Activated naive CD4-positive, alpha-beta T cell (primary cell): ENCODE measurements at places on chromosomes 12 and 14.

- no peak for DNase-seq
Measured at GRCh38 chr12:57724003-57724935, 14.3 kb downstream of the AGAP2 start.

GRCh38 chr12:67319936-67320335 is 50.8 kb downstream of the CAND1 start:
- DNase-seq = no peak

DNA sequence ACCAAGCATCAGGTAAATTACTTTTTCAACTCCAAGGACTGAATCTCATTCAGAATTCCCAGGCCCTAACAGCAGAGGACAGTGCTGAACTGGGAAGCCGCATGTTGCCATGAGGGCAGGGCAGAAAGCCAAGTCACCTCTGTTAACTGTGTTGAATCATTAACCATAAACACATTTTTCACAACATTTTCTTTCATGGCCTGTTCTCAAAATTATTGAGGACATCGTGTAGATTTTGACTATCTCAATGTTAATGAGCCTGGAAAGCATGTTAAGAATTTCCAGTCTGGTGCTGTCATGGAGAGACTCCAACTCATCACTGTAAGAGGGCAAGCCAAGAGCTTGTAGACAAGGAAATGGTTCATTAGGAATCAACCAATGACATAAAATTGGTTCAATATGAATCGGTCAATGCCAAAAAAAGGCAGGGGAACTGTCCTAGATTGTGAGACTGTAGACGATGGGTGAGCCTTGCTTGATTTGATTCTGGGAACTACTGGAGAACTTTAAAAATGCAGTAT is 33.7 kb downstream of the CPM start:
- no peak for DNase-seq

GRCh38 chr12:69927164-69927563 is 102.1 kb downstream of the MYRFL start:
- no peak for DNase-seq

GRCh38 chr12:14473707-14474287 is 93.9 kb downstream of the PLBD1 start:
- no peak for DNase-seq

- no peak for DNase-seq
Measured at GRCh38 chr14:23183158-23183470, 346 bp downstream of the SLC7A8 start.

DNA sequence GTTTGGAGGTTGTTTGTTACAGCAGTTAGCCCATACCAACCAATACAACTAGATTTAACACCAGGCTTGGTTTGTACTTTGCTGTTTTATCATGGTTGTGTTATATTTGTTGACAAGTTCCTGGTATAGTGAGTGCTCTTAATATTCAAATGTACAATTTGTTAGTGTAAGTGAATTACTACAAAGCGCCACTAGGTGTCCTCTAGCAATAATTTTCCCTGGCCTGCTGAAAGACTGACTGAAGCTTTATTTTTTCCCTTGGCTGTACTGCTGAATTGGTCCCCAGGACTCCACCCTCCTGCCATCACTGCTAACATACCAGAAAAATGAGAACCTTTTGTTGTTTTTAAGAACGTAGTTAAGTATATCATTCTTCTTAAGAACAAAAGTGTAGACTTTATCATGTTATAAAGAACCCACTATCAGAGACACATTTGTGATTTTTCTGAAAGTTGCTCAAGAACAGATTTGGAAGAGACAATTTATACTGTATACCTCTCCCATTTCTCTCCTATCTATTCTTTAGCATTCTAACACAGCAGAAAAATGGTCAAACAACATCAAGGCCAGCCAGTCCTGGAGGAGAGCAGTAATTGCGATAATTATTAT is 75.3 kb upstream of the FAR2 start:
- no peak for DNase-seq

DNA sequence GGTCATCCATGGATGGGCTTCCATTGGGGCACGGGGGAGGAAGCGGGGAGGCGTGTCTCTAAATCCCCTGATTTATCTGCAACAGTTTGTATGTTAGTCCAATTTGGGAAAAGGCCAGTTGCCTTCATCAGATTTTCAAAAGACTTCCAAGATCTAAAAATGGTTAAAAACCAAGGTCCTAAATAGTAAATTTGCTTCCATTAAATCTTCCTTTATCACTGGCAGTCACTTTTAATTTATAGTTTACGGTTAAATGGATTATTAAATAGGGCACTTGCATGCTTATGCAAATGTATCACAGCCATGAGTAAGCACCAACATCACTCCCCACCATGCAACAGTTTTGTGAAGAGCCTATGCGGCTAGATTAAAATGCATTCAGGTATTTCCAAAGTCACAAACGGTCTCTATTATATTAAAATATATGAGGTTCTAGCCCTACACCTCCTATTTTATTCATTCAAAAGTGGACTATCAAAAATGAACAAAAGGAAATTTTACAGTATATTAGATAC is 108.2 kb upstream of the GPHB5 start:
- DNase-seq = no peak

DNA sequence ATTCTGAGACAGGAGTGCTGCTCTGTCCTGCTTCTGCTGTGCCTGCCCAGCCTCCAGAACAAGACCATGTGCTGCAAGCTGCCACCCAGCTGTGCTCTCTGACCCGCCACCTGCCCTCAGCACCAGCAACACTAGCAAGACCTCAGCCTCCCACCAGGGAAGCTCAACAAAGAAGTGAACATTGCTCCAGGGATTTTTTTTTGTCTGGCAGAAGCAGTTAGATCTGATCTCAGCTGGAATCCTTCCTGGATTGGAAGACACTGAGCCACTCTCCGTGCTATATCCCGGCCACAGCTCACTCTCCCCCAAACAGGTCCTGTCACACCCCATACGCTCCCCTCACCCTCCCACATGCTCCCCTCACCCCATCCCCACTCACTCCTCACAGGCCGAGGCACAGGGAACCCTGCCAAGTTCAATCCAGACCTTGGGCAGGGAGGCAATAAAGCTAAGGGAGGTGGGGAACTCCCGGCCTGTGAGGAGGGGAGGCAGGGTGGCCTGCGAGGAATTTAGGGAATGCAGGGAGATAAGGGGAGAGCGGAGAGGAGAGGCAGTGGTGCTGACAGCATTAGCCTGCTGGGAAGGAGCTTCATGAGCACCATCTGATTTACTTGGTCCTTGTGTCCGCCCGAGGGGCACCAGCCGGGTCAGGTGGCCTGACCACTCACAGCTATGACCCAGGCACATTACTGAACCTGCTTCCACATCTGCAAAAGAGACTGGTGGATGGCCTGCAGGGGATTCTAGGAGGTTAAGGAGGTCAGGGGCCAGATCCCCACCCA is 29.7 kb downstream of the CCDC85C start:
- DNase-seq = no peak

GRCh38 chr14:103886304-103887169 is 39.2 kb upstream of the PPP1R13B start:
- no peak for DNase-seq

- no peak for DNase-seq
Measured at GRCh38 chr12:49050507-49051372, 9.9 kb downstream of the KMT2D start.

GRCh38 chr14:93548102-93548843 is 117.5 kb downstream of the UNC79 start:
- DNase-seq = no peak

- DNase-seq = no peak
Measured at GRCh38 chr12:99767809-99768208, 120.3 kb downstream of the GARIN6 start.

- no peak for DNase-seq
Measured at GRCh38 chr14:65433157-65433556, 20.6 kb downstream of the FUT8 start.

GRCh38 chr14:97446087-97446486 is 648.9 kb downstream of the VRK1 start:
- DNase-seq = no peak

GRCh38 chr12:92488735-92489134 is 214.1 kb upstream of the PLEKHG7 start:
- DNase-seq = no peak

DNA sequence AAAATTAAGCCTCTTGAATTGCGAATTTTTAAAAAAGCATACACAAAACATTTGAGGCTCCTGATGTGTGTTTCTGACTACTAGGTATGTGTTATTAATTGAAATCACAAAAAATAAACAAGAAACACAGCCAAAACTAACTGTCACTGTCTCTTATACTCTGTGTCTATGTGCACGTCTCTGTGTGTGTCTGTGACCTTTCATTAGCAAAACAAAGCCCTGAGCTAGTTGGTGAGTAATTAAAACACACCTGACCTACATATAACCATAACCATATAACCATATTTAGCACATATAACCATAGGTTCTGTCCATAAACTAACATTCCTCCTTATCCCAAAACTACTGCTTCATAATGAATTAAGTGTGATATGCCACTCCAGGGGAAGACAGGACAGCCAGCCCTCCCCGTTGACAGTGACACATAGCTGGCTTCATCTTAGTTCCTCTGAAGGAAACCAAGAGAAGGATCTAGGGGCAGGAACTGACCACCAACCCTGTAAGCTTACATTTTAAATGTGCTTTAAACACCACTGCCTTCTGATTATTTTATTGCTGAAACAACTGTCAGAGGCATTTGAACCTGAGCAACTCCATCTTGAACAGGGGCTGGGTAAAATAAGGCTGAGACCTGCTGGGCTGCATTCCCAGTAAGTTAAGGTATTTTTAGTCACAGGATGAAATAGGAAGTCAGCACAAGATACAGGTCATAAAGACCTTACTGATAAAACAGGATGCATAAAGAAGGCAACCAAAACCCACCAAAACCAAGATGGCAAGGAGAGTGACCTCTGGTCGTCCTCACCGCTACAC is 106.7 kb downstream of the PPP2R5E start:
- no peak for DNase-seq

DNA sequence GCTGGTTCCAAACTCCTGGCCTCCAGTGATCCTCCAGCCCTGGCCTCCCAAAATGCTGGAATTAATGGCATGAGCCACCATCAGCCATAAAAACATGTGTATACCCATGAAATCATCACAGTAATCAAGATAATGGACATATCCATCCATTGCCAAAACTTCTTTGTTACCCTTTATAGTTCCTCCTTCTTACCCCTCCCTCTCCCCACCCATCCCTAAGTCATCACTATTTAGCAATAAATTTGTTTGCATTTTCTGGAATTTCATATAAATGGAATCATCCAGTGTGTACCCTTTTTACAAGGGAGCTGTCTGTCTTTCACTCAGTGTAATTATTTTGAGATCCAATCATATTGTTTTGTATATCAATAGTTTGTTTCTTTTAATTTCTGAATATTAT is 42.4 kb downstream of the RPH3A start:
- DNase-seq = no peak

- no peak for DNase-seq
Measured at GRCh38 chr12:40693207-40693821, 1.1 kb downstream of the CNTN1 start.

- no peak for DNase-seq
Measured at GRCh38 chr14:56844406-56845002, 34.2 kb upstream of the OTX2 start.

GRCh38 chr14:100238419-100239210 is at the start of gene YY1:
TSS of gene YY1 (plus strand) at chr14:100239144. CDS start at chr14:100239245, 101 bp downstream.
- DNase-seq = peak; percentile 99

DNA sequence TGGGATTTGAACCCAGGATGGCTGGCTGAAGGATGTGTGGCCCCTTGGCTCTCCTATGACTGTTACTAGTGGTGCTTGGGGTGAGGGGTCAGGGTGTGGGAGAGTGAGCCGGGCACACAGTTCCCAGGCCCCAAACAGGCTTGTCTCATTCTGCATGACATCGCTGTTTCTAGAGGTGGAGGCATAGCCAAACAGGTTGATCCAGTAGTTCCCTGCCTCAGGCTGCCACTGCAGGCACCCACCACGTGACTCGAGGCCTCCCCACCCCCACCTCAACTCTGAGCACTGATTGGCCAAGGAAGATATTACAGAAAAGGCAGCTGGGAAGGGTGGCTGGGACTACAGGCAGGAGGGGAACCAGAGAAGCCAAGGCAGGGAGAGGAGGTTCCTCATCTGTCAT is 102.6 kb downstream of the NCOR2 start:
- no peak for DNase-seq
